Adrenal gland (tissue), 19 donors: ENCODE measurements at places on chromosomes 1 and 21.

DNA sequence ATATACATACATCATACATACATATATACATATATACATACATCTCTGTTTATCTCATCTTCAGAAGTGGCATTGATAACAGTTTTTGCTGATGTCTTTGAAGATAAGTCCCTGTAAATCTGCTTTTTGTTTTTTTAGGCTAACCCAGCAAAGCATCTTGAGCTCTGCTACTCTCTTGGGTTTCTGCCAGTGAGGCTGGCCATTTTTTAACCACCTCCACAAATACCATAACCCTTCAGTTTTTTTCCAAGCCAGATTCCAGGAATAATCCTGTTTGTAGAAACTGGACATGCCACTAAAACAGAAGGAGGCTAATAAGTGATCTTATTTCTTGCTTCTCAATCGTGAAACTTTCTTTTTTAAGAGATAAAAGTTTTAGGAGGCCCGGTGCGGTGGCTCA lies 21.6 kb downstream of the SDHC start:
- DNase-seq: no peak

DNA sequence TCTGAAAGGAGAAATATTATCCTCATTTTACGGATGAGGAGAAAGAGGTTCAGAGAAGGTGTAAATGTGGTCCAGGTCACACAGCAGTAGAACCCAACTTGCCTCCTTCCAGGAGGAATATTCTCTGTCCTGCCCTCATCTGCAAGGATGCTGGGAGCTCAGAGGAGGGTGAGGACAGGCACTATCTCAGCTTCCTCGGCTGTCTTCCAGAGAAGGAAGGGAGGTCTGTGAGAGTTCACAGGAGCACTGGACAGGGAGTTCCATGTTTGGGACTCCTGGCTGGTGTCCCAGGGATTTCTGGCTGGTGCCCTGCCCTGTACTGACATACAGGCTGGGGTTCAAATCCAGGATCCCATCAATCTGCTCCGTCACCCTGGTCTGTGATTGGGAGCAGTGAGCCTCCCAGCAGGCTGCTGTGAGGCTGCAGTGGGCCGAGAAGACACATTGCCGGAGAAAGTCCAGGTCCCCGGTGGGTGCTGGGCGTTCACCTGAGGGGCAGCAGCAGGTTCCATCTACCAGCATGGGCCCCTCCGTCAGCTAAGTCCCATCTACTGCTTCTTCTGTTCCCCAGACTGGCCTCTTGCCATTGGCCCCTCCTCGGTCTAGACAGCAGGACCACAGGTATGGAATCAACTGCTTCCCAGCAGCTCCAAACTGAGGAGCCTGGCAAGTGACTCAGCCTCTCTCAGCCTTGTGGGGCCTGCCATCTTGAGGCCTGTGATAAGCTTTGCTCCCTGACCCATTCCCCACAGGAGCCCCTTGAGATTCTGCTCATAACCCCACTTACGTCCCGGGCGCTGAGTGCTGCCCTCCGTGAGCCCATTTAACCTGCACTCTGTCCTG lies 8.5 kb upstream of the BSND start:
- DNase-seq: peak; percentile 51

DNA sequence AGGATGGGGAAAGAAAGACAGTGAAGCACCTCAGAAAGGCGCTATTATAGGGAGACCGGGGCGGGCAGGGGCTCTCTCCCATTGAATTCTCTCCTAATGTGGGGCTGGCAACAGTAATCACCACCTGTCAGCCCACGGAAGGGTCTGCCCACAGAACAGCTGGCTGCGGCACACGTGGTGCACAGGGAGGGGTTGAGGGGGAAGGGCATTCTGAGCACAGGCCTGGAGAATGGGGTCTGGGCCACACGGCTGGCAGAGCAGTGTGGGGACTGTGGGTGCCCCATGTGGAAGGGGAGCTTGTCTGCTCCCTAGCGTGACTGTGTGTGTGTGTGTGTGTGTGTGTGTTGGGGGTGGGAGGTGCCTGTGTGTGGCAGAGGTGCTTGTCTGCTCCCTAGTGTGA lies 4.1 kb downstream of the OLFML3 start:
- DNase-seq: no peak

GRCh38 chr1:2407166-2407990 lies 5.0 kb downstream of the PEX10 start:
- DNase-seq: no peak

DNA sequence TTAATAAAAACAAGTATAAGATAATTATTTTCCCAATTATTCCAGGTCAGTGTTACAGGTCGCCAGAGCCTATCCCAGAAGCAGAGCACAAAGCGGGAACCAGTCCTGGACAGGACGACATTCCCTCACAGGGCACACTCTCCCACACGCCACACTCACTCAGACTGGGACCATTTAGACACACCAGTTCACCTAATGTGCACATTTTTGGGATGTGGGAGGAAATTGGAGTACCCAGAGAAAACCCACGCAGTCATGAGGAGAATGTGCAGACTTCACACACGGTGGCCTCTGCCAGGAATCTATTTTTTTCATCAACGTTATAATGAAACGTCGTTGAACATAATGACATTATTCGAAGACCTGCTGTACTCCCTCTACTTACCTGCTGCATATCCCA lies 20.5 kb upstream of the NRDC start:
- DNase-seq: no peak

- DNase-seq: no peak
Observed at GRCh38 chr1:217095050-217095622, 371.9 kb upstream of the ESRRG start.

DNA sequence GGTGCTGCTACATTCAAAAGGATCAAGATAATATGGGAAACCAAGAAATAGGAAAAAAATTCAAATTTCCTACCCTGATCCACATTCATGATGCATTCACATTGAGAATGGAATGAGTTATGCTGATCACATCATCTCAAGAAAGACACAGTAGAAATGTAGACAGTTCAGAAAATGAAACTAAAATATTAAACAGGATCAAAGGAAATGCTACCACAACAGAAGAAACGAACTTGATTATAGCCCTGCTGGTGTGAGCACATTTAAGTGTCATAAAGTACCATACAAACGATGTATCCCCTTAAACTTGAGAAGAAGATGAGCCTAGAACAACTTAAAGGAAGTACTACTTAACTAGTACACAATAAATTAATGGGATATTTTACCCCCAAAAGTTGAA lies 21.3 kb downstream of the SYDE2 start:
- DNase-seq: no peak

GRCh38 chr1:20367116-20367585 lies 76.5 kb downstream of the VWA5B1 start:
- DNase-seq: peak; percentile 73

DNA sequence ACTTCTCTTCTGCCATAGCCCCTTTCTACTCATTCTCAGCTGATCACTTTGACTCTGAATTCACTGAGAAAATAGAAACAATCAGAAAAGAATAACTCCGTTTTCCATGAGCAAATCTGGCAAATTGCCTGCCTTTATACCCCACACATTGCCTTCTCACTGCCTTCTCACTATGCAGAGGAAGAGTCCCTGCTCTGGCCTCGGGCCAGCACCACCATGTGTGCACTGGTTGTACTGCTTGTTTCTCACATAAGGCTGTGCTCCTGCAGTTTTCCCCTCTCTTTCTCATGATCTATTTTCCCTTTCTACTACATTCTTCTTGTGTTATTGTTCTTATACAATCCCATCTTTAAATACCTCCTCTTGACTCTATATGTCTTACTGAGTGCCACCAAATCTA lies 2.3 kb upstream of the HMGCS2 start:
- no peak for DNase-seq

- no peak for DNase-seq
Observed at GRCh38 chr1:47371016-47371517, 37.5 kb downstream of the CMPK1 start.

DNA sequence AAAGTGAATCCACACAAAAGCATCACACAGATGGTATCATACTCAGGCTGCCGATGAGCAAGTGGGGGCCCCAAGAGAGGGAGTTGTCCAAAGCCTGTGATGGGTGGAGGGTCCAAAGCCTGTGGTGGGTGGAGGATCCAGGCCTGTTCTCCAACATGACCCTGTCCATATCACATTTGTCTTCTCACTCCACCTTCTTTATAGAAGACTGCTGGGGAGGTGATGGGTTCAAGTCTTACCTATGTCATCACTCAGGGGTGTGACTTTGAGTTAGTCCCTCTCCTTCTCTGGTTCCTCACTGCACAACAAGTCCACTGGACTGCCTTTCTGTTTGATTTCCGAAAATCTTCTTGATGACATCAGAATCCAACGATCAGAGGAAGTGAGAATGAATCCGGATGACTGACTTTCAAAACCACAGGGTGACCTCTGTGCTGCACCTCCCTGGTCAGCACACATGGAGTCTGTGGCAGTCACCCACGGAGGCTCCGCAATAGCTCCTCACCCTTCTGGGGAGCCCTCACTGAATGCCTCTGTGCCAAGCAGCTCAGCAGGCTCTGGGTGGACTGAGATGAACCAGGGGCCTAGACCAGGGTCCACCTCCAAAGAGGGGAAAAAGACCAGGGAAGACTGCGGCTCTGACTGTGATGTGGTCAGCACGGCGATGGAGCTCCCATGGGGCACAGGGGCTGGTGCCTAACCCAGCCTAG lies 166.8 kb downstream of the HIVEP3 start:
- no peak for DNase-seq

- DNase-seq: peak; percentile 70
Observed at GRCh38 chr1:117678246-117678977, 72.6 kb downstream of the TENT5C start.

- peak; percentile 19 for DNase-seq
Observed at GRCh38 chr1:166032572-166033371, 134.0 kb downstream of the FAM78B start.

DNA sequence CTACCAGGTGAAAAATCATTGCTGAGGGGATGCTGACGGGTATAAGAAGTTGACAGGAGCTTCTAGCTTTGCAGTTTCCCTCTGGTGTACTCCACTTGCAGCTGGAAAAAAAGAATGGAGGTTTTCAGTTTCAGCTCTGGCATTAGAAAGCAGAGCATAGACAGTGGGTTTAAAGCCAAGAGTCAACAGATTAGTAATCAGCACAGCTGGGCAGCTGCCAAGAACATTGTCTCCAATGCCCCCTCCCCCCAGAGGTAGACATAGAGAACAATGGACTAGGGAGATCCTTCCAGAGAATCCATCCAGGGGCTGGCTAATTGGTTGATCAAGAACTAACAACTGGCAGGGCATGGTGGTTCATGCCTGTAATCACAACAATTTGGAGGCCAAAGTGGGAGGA lies 10.1 kb upstream of the ZBTB8B start:
- peak; percentile 32 for DNase-seq

DNA sequence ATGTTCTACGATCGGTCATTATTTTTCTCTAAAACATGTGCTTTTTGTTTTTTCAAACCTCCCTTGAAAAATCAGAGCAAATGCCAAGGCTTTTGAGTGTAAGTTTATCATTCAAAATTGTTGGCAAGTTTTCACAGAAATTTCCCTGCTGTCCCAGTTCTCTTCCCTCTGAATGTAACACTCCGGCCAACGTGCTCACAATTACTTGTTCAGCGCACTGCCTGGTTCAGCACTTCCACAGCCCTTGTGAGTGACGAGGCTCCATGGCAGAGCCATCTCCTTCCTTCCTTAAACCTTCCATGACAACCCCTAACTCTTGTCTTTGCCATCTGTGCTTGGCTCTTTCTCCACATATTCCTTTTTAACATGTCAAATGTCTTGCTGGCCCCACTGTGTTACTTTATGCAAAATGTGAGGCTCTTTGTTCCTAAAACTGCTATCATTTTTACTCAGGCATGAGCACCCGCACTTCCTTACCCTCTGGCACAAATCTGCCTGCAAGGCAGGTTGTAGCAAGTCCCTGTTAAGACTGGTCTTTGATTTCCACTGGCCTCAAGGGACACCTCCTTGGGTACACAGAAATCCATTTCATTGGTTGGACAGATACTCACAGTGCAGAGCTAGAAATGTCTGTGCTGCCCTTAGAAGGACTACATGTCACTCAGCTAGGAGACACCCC lies 142.8 kb downstream of the HUNK start:
- DNase-seq: peak; percentile 15

DNA sequence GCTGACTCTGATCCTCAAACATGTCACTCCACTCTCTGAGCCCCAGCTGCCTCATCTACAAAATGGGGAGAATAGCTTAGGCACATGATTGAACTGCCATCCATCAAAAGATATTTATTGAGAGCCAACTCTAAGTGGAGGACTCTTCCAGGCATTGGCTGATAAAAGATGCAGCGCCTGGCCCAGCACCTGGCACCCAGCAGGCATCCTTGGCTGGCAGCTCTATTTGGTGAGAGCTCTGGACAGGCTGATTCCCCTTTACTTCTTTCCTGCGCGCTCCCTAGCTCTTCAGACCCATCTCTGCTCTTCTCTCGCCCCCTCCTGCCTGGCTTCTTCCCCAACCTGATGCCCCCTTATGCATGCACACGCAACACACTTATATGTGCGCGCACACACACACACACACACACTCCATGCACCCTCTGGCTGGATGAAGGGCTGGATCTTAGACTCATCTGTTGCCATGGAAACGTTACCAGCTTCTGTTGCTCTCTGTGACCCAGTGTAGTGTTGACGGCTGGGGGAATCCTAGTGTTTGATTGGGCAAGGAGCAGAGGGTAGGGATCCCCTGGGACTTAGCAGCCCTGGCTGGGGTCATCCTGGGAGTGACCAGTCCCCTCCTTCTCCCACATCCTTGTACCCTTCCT lies 49.3 kb downstream of the VWA5B1 start:
- no peak for DNase-seq

- no peak for DNase-seq
Observed at GRCh38 chr1:186678155-186678554, 2.1 kb downstream of the PTGS2 start.

DNA sequence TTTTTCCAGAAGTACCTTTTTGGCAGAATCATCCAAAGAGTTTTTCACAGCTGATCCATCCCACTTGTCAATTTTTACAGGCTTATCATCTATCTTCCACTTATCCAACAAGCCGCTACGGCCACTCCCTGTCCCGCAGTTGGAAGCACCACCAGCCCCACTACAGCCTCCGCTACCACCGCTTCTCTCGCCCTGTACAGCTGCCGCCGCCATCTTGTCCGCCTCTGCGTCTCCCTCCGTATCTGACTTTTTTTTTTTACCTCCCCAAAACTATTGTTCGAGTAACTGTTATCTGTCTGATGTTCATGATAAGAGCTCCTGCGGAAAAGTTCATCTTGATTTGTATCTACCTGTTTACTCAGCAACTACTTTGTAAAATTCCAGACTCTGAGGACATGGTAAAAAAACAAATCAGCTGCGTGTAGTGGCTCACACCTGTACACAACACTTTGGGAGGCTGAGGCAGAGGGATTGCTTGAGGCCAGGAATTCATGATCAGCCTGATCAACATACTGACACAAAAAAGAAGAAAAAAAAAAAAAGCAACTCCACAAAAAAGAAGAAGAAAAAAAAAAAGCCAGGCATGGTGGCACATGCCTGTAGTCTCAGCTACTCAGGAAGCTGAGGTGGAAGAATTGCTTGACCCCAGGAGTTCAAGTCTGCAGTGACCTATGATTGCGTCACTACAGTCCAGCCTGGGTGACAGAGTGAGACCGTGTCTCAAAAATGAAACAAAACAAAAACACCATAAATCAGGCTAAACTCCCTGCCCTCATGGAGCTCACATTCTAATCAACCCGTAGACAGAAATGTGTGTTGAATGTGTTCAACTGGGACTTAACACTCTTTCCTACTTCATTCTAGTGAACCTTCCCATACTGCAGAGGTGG lies 8.0 kb upstream of the EYA3 start:
- no peak for DNase-seq

- no peak for DNase-seq
Observed at GRCh38 chr21:21813934-21814333, 815.7 kb downstream of the NCAM2 start.

- DNase-seq: no peak
Observed at GRCh38 chr1:206897175-206897574, at the start of gene IL24. Gene IL24 (plus strand): TSS chr1:206897443. CDS start chr1:206897833, 390 bp downstream.
